ENCODE measurements at places on chromosomes 12 and 14. TPM values are rescaled to one million over a fixed set of nuclear protein-coding genes. Genes with fewer than 3 reads are reported as not detected.

- no peaks in the 10 kb centered on the region for H3K36me3 ChIP-seq
- peak overlapping the region; percentile 89 for H3K27ac ChIP-seq
- peaks cover 1% of the 10 kb centered on the region for H3K27me3 ChIP-seq
- DNase-seq: peak; percentile 58
These were observed 7.3 kb upstream of the INF2 start for GRCh38 chr14:104682107-104682593.

- DNase-seq: peak; percentile 75
- peaks cover 13% of the 10 kb centered on the region for H3K4me1 ChIP-seq
- H3K4me3 ChIP-seq: no peak overlapping the region
- no peaks in the 10 kb centered on the region for H3K27me3 ChIP-seq
- H3K36me3 ChIP-seq: peaks cover 48% of the 10 kb centered on the region
These were observed 6.4 kb downstream of the ERG28 start for GRCh38 chr14:75654127-75654732.

- no peaks in the 10 kb centered on the region for H3K27me3 ChIP-seq
- peaks cover 5% of the 10 kb centered on the region for H3K4me1 ChIP-seq
- H3K27ac ChIP-seq: no peak overlapping the region
These were observed 12.6 kb upstream of the PUS1 start for GRCh38 chr12:131916306-131917138.

GRCh38 chr12:42086031-42086430 lies 58.6 kb downstream of the GXYLT1 start:
- H3K4me1 ChIP-seq: no peaks in the 10 kb centered on the region
- H3K36me3 ChIP-seq: no peaks in the 10 kb centered on the region
- H3K27ac ChIP-seq: no peak overlapping the region

GRCh38 chr14:20697273-20698017 lies 8.9 kb downstream of the ANG start:
- no peak overlapping the region for H3K4me3 ChIP-seq
- no peaks in the 10 kb centered on the region for H3K27me3 ChIP-seq
- H3K4me1 ChIP-seq: no peaks in the 10 kb centered on the region
- no peaks in the 10 kb centered on the region for H3K36me3 ChIP-seq

GRCh38 chr14:104694991-104695659 lies 5.7 kb downstream of the INF2 start:
- DNase-seq: no peak
- H3K4me3 ChIP-seq: no peak overlapping the region
- no peaks in the 10 kb centered on the region for H3K27me3 ChIP-seq
- H3K27ac ChIP-seq: peak overlapping the region; percentile 56
- peaks cover 12% of the 10 kb centered on the region for H3K36me3 ChIP-seq

DNA sequence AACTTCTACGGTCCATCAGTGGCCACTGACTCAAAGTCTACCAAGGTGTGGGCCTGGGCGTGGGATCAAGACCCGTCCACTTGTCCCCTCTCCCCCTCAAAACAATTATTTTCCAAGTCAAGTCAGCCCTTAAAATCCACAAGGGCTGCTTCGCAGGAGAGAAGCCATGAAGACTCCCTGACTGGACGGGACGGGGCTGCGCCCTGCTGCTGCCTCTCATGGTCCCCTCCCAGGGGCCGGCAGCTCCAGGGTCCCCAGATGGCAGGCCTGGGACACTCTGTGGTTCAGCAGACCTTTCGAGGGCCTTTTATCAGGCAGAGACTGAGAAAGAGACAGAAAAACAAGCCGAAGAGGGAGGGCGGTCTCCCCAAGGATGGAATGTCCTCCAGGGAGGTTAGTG lies 10.8 kb downstream of the NGB start:
- H3K4me3 ChIP-seq: no peak overlapping the region
- H3K27me3 ChIP-seq: peaks cover 3% of the 10 kb centered on the region
- DNase-seq: no peak
- no peaks in the 10 kb centered on the region for H3K36me3 ChIP-seq
- no peaks in the 10 kb centered on the region for H3K4me1 ChIP-seq
- no peak overlapping the region for H3K27ac ChIP-seq

- no peak for DNase-seq
- no peaks in the 10 kb centered on the region for H3K4me1 ChIP-seq
- no peaks in the 10 kb centered on the region for H3K27me3 ChIP-seq
- H3K36me3 ChIP-seq: no peaks in the 10 kb centered on the region
- no peak overlapping the region for H3K27ac ChIP-seq
These were observed 885.8 kb downstream of the FSCB start for GRCh38 chr14:43621282-43621681.

DNA sequence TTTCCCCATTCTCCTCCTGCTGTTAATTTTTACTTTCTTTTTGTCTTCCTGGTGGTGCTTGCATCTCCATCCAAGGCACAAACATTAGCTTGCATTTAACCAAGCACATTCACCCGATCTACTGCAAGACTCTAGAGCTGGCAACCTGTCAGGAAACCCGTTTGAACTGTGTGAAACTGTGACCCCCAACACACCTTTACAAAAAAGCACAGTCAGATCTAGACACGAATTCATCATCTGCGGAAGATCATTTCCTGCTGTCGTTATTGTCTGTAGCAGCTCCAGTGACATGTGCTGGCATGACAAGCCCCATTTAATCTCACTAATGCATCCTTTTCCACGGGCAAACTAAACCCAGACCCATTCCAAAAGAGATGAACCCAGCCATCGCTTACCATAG lies 340.5 kb downstream of the VRK1 start:
- no peak overlapping the region for H3K27ac ChIP-seq
- DNase-seq: no peak
- no peaks in the 10 kb centered on the region for H3K36me3 ChIP-seq
- H3K4me1 ChIP-seq: no peaks in the 10 kb centered on the region
- no peak overlapping the region for H3K4me3 ChIP-seq
- no peaks in the 10 kb centered on the region for H3K27me3 ChIP-seq

DNA sequence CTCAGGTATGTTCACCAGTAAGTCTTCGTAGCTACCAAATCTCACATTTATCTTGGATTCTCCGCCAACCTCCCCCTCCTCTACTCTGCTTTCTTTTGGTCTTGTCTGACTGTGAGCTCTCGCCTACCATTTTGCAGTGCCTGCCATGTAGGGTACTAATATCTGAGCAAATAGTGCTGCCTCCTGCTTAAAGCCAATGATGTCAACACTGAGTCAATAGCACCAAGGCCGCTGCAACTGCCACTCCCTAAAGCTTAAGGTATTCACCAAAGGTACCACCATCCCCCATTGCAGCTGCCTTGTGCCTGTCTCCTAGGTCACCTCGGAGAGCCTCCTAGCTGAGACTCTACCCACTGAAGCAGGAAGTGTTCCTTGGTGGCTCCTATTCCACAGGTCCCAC lies 114.8 kb upstream of the FUT8 start:
- no peaks in the 10 kb centered on the region for H3K36me3 ChIP-seq
- no peak overlapping the region for H3K4me3 ChIP-seq
- H3K4me1 ChIP-seq: no peaks in the 10 kb centered on the region
- H3K27me3 ChIP-seq: no peaks in the 10 kb centered on the region
- no peak overlapping the region for H3K27ac ChIP-seq
- DNase-seq: no peak

- H3K36me3 ChIP-seq: no peaks in the 10 kb centered on the region
- H3K4me1 ChIP-seq: no peaks in the 10 kb centered on the region
- no peak overlapping the region for H3K4me3 ChIP-seq
- no peaks in the 10 kb centered on the region for H3K27me3 ChIP-seq
These were observed 66.4 kb downstream of the PAWR start for GRCh38 chr12:79624378-79624777.

DNA sequence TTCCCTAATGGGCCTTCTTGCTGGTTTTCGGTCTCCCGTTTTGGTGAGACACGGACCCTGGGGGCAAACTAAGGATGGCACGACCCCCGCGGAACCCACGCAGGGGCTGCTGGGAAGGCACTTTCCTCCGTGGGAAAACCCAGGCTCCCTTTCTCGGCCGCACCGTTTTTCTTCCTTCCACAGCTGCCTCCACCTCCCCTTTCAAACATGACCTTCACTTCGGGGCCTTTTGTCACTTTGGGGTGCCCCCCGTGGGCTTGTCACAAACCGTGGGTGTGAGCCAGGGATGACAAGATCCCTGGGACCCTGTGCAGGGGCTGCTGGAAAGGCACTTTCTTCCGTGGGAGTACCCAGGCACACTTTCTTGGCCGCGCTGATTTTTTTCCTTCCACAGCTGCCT lies 268.7 kb downstream of the ALG10 start:
- no peak overlapping the region for H3K27ac ChIP-seq
- no peak overlapping the region for H3K4me3 ChIP-seq
- H3K36me3 ChIP-seq: no peaks in the 10 kb centered on the region
- H3K4me1 ChIP-seq: no peaks in the 10 kb centered on the region

DNA sequence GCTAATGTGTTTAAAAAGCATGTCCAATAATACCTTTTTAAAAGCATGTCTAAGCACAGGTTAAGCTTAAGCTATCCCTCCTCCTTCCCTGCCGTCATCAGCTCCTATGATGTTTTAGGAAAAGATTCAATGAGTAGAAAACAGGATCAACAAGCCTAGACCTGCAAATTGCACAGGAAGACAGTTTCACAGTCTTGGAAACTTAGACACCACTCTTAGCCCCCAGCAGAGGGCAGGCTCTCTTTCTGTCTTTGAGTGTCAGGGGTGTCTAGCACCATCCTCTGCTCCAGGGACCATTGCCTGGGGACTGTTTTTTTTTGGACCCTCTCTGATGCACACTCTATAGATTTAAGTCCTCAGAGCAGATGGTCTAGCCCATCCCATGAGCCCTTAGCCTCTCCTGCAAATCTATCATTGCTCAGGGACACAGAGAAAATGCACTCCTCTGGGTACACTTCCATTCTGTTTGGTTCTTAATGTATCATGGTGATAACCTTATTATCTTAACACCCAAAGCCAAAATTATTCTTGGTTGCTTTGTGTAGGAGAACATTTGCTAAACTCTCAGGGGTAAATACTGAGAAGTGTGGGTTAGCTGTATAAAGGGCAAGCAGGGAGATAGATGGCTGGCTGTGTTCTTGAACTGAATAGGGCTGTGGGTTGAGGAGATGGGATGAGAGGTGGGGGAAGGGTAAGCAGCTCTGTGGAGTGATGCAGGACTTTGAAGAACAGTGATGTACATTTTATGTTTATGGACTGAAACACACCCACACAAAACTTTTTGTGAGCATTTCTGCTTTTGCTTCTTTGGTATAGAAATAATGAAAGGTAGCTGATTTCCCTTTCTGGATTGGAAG lies 259.9 kb upstream of the DDHD1 start:
- no peak overlapping the region for H3K27ac ChIP-seq
- H3K36me3 ChIP-seq: no peaks in the 10 kb centered on the region
- H3K27me3 ChIP-seq: no peaks in the 10 kb centered on the region
- DNase-seq: no peak
- H3K4me3 ChIP-seq: no peak overlapping the region

The CCDC38 gene
- 0.26 TPM for polyA plus RNA-seq

The EPYC gene
- polyA plus RNA-seq: not detected

The KRT6C gene
- not detected for polyA plus RNA-seq

The IL26 gene
- polyA plus RNA-seq: not detected
